ENCODE measurements at places on chromosomes 11 and 22.
A peak's percentile ranks its signal among the peaks of the same experiment; 100 is the strongest.

DNA sequence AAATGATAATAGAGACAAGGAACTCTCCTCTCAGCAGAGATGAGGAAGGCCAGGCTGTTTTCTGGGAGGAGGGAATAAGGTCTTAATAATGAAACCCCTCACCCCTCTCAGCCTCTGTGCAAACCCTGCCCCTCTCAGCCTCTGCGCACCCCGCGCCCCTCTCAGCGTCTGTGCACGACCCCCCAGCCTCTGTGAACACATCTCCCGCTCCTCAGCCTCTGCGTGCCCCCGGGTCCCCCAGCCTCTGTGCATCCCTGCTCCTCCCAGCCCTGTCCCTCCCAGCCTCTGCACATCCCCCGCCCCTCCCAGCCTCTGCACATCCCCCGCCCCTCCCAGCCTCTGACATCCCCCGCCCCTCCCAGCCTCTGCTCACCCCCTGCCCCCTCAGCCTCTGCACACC, 837.8 kb downstream of the TBC1D22A start:
- no peak for DNase-seq

DNA sequence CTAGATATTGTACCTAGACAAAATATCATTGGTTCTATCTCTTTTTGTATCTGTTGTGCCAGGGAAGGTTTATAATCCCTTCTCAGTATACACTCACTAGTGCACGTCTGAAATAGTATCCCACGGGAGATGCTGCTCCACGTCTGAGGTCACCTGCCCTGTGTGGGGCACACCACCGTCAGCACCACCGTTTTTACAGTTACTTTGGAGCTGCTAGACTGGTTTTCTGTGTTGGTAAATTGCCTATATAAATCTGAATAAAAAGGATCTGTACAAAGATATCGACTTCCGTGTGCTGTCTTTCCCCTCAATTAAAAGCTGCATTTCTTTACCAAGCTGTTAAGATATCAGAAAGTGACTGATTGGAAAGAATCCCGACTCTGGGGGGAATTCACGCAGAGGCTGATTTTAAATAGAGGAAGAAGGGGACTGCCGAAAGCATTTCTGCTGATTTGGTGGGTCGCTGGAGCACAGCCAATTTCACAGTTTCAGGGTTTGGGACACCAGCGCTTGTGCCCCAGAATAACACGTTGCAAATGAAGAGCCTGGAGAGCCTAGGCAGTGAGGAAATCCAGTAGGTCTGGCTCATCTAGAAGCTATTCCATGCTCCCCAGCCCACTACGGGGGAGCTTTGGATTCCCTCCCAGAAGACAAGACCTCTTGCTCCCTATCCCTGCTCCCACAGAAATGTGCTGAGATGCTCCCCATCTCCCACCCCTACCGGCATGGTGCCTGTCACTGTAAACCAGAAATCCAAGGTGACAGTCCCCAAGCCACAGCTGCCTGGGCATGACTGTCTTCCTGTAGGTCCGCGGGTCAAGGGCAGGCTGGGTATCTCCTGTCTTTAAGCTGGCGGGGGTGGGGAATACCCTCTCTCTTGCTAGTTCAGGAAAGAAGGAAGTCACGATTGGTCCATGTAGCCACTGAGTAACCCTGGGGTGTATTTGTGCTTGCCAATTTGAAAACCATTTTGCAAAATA, 12.7 kb upstream of the MYO18B start:
- DNase-seq: no peak

DNA sequence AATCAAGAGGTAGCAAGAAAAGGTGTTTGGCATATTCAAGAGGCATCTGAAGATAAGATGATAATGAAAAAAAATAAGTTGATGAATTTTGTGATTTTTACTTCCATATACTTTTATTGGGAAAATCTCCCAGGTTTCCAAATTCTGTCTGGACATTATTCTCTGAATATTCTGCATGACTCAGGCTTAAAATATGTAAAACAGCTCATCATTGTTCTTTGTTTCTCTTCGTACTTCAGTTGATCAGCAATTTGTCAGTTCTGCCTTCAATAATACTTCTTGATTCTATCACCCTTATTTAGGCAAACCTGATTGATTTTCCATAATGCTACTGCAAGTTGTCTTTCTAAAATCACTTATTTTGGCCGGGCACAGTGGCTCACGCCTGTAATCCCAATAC, 30.2 kb downstream of the GTF2H1 start:
- no peak for DNase-seq

DNA sequence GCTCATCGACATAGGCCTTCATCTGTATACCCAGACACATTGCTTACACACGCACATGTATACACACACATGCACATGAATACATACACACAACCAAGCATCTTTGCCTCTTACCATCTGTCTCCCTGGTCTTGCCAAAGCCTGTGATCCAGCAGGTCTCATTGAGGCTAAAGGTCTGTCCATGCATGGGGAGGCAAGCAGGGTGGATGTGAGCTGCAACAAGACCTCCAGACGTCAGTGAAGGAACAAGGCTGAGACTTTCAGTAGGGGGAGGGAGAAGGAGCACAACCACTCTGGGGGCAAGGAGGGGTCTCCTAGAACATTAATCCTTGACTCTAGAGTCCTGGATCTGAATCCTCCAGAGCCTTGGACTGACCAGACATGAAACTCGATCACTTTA, 23.7 kb downstream of the TMPRSS13 start:
- DNase-seq: no peak

DNA sequence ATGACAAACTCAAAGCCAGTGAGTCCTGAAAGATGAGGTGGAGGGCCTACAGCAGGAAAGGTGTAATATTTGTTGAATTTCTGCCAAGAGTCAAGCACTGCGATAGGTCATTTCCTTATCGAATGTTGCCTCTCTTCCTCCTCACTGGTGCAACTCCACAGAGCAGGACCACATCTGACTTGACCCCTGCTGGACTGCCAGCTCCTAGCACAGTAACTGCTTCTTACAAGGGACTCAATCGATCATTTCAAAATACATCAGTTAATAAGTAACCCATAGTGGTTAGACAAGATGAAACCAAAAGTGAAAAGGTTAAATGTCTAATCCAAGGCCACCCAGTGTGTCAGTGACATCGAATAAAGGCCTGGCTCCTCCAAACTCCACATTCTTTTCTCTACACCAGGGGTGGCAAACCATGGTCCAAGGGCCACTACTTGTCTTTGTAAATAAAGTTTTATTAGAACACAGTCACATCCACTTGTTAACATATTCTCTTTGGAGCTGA, 98.5 kb upstream of the CSNK2A3 start:
- no peak for DNase-seq

DNA sequence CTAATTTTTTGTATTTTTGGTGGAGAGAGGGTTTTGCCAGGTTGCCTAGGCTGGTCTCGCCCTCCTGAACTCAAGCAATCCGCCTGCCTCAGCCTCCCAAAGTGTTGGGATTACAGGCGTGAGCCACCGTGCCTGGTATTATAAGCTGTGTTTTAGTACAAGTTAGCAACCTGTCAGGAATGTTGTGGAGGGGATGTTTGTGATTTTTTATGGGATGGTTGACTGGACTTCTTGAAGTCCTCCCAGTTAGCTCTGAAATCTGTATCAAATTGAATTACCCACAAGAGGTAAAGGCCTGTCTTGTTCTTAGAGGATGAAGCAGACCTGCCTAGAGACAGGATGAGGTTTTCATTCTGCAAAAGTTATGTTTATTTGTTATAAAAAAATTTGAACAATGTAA, 34.1 kb upstream of the IL18BP start:
- no peak for DNase-seq

DNA sequence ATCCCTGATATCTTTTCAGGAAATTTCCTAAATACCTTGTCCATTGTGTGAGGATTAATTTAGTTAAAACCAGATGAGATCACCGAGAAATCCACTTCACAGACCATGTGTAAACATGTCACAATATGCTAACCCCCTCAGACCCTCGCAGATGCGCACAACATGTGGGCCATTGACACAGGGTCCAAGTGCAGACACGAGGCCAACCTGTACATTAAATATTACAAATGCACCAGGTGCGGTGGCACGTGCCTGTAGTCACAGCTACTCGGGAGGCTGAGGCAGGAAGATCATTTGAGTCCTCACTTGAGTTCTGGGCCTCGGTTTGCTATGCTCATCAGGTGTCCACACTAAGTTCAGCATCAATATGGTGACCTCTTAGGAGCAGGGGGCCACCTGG, 9.9 kb upstream of the TMPRSS4 start:
- no peak for DNase-seq

DNA sequence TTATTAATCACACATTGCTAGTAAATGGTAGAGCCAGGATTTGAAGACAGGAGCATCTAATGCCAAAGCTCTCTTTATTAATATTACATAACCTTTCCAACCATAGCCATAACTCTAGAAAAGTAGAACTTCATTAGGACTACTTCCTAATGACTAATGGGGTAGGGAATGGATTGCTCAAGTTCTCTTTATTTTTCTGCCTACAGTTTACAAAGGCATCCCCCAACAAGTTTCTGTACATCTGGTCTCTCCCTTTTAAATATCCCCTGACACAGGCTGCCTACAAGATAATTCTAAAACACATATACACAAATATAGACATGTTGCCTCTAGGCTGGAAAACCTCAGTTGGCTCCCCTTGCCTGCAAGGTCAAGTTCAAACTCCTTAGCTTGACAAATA, 534.9 kb downstream of the SOX6 start:
- no peak for DNase-seq

GRCh38 chr11:2525941-2526807, 81.4 kb downstream of the KCNQ1 start:
- no peak for DNase-seq

DNA sequence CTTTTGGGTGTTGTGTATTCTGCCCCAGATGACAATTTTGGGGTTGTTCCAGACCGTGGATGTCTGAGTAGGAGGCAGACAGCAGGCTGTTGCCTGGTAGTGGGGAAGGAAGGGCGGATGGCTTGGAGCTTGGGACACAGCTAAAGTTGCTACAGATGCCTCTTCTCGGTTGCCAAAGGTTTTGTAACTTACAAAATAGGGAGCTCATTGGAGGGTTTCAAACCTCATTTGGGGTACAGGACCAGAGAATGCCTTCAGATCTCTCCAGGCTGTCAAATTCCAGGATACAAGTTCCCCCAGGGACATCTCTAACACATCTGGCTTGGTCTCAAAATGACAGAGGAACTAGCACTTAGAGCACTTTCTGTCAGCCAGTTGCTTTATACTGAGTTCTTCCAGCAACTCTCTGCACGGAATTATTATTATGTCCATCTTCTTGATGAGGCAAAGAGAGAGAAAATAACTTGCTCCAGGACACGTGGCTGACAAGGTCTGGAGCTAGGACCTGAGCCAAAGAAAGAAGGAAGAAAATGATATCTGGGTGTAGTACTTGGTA, 56.0 kb downstream of the SLC1A2 start:
- DNase-seq: no peak

- no peak for DNase-seq
Measured at GRCh38 chr11:101445761-101446160, 138.0 kb downstream of the TRPC6 start.

- no peak for DNase-seq
Measured at GRCh38 chr11:87081358-87081757, 43.6 kb downstream of the TMEM135 start.

DNA sequence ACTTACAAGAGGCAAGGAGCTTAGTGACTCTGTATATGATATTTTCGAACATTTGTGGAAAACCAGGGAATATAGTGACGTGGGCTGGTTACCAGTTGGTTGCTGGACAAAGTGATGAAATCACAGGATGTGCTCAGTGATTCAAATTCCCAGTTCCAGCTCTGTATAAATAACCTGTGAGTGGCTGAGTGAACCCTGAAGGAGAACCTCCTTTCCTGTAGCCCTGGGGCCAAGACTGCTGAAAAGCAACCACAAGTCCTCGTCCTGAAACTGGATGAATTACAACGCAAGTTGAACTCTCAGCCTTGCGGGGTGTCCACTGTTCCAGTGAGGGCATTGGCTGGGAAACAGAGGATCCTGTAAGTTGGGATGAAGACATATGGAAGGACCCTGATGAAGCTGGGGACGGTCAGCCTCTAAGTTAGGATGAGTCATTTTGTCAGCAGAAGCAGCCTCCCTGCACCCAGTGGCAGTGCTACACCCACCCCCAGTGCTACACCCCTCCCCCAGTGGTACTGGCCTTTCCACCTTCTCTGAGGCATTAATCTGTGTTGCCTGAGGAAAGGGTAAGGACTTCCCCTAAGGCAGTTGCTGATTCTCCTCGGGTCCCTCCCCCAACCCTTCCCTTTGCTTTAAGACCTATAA, 22.0 kb upstream of the CD81 start:
- no peak for DNase-seq

GRCh38 chr11:134224710-134225664, 516 bp downstream of the VPS26B start:
- peak; percentile 65 for DNase-seq

- DNase-seq: no peak
Measured at GRCh38 chr22:37197451-37198257, 9.6 kb upstream of the C1QTNF6 start.

GRCh38 chr11:73342633-73343032, 33.6 kb upstream of the RELT start:
- DNase-seq: no peak

DNA sequence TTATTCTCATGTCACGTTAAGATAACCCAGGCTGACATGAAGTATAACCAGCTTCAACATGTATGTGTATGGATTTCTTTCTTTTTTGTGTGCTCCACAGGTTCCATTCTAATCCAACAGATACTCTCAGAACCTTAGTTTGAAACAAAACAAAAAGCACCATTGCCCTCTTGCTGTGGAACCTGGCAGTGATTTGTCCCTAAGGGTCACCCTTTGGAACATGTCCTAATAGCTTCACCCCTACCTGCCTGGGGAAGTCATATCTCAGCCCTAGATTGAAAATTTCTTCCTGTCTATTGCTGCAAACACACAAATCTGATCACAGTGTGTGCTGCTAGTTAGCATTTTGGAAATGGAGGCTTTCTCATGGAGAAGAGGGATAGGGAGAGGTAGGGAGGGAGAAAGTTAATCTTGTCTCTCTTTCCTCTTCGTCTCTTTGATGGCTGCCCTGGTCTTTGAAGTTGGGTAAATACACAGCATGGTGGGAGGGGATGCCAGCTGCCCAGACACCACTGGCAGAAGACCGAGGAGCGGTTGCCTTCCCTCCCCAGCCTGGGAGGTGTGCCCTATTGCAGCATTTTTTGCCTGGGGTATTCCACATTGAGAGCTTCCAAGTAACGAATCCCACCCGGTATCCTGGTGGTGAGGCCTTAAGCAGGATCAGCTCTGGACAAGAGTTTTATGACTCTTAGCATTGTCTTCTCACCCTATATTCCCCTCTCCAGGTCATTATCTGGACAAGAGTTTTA, 11.6 kb upstream of the CADM1 start:
- DNase-seq: no peak

DNA sequence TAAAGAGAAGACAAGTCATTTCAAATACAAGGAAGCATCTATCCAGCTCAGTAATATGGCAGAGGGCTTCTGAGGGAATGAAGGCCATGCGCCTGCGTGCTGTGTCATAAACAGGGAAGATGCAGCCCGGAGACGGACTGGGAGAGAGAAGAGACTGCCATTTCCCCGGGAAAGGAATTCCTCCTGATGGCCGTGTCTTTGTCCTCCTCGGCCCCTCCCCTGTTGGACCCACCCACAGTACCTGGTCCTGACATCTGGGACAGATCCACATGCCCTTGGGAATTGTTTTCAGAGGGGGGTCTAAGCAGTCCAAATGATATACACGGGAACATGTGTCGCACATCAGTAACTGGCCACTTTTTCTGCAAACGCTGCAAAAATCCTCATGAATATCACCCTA, 15.5 kb downstream of the LARGE2 start:
- DNase-seq: no peak

- no peak for DNase-seq
Measured at GRCh38 chr11:30023074-30023473, 6.2 kb upstream of the KCNA4 start.

GRCh38 chr22:29716814-29717545, 2.8 kb upstream of the CABP7 start:
- DNase-seq: peak; percentile 50
